Kidney epithelial cell (primary cell): ENCODE measurements at places on chromosomes 4 and X. TPM values are rescaled to one million over a fixed set of nuclear protein-coding genes. Genes with fewer than 3 reads are reported as not detected.

Gene DMD
- 2.5 and 3.1 TPM in 2 replicates for total RNA-seq

Gene ALAS2
- total RNA-seq: not detected in 2 replicates

Gene CSAG2
- not detected in 2 replicates for total RNA-seq

Gene AFM
- total RNA-seq: not detected in 2 replicates

DNA sequence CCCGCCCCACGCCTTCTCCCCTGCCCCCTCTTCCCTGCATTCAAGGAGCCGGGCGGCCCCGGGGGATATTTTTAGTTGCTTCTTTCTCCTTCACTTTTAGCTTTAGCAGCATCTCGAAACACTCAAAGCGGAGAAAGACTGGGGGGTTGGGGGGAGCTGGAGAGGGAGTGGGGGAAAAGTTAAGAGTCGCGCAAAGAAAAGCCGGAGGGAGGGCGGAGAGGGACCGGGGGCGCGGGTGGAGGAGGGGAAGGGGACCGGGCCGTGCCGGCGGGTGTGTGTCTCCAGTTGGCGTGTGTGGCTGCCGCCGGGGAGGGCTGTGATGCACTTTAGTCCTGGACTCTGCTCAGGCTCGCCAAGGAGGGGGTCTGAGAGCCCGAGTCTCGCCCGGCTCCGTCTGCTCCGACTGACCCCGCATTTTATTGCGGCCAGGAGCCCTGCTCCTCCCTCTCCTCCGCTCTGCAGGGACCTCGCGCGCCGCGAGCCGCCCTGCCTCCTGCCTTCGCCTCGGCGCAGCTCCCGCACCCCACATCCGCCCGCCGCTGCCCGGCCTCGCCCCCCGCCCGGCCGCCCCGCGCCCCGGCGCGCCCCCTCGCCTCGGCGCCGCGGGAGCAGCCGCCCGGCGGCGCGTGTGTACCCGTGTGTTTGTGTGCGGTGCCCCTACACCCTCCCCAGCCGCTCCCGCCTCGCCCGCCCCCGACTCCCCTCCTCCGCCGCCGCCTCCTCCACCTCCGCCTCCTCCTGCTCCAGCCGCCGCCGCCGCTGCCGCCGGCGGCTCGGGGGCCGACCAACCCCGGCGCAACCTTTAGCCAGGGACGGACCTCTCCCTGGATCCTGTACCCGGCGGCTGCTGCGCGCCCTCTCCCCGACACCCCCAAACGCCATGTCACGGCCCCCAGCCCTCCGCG is 1.4 kb downstream of the ZNF827 start:
- no peak for DNase-seq

- DNase-seq: no peak
These were observed 40.6 kb downstream of the CCNI start for GRCh38 chr4:77035153-77035552.

GRCh38 chr4:797066-797465 is 28.9 kb downstream of the CPLX1 start:
- DNase-seq: no peak

GRCh38 chr4:143076723-143077122 is 108.0 kb upstream of the USP38 start:
- no peak for DNase-seq

DNA sequence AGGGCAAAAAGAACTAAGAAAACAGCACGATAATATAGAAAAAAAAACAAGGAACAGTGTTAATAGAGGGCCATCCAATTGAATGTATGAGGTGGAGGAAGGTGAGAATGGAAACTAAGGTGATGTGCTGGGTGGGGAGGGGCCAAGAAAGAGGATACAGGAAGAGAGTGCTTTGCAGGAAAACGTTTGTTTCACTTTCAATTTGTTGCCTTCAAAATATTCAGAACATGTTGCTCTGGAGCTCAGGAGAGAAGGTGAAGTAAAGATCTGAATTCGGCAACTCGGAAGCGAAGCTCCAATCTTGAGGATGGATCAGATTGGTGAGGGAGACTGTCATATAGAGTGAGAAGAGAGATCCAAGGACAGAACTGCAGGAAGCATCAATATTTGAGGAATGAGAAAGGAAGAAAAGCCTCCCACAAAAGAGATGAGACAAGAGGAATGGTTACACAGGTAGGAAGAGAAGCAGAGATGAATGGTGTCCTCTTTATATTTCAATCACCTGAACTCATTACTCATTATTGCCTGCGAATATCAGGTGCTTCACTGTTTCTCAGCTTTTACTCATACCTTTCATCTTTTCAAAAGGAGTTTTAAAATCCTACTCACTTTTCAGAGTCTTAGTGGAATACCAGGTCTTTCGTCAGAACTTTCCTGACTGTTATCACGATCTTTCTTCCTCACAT is 14.7 kb upstream of the SEC24D start:
- DNase-seq: no peak

DNA sequence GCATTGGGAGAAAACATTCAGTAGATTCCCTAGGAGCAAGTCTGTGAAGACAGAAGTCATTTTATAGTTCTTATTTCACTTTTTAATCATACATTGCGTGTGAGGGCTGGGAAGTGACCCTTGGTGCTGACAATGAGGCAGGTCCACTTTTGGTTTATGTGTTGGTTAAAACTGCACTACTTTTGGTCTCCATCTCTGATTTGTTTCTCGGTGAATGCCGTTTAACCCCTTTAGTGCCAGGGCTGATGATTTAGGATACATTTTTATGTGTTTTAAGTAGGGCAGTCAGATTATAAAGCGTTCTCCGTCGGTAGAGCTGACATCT is 110.4 kb downstream of the AFF1 start:
- no peak for DNase-seq

- no peak for DNase-seq
These were observed 48.1 kb upstream of the IL13RA1 start for GRCh38 chrX:118679290-118679689.

DNA sequence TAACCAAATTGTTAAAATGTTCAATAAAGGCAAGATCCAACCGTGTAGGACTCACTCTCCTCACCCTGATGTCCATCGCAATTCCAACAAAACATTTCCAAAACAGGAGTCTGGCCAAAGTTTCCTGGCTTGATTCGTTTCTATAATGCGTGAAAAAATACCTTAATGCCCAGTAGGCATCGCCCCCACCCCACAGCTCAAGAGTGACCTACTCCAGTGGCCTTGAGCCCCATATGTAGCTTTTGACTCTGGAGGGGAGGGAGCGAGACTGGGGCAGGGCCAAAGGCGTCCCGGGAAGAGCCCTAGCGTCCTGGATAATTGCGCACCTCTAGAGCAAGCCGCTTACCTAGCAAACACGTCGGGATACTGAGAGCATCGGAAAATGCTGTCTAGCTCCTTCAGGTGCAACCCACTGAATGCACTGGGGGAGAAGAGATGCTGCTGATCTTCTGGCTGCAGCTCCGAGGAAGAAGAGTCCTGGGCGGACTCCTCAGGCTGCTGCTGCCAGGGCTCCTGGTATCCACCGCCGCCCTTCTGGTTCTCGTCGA is 55.6 kb upstream of the NKAP start:
- DNase-seq: no peak

- DNase-seq: peak; percentile 54
These were observed 10.5 kb downstream of the NELFA start for GRCh38 chr4:1998296-1998695.

DNA sequence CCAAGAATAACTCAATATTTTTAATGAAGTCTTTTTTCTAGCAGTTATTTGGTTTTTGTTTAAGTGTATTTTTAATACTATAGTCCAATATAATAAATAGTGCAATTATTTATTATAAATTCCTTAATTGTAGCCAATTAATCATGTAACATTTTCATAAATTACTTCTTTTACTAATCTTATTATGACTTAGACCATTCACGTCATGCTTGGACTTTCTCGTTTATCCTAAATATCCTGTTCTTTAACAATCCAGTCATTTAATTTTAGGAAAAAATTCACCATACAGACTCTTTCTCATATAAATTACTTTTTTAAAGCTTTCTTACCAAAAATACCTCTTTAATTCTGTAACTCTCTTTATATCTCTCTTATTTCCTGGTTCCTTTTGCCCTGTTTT is 350.1 kb downstream of the AR start:
- no peak for DNase-seq

GRCh38 chrX:39117101-39117500 is 315.8 kb downstream of the MID1IP1 start:
- DNase-seq: no peak

- no peak for DNase-seq
These were observed 255.5 kb downstream of the BMPR1B start for GRCh38 chr4:95013236-95013635.

GRCh38 chr4:10115797-10116568 is 616 bp downstream of the WDR1 start:
- DNase-seq: no peak

GRCh38 chr4:15610855-15611254 is 44.3 kb downstream of the FBXL5 start:
- DNase-seq: no peak
